A549 (cell line): ENCODE measurements at places on chromosomes 7 and 10.
A peak's percentile ranks its signal among the peaks of the same experiment; 100 is the strongest.

- DNase-seq = peak; percentile 47
Measured at GRCh38 chr10:92839191-92840085, 8.9 kb upstream of the EXOC6 start.

- no peak for DNase-seq
Measured at GRCh38 chr10:126948355-126949160, 43.3 kb downstream of the DOCK1 start.

DNA sequence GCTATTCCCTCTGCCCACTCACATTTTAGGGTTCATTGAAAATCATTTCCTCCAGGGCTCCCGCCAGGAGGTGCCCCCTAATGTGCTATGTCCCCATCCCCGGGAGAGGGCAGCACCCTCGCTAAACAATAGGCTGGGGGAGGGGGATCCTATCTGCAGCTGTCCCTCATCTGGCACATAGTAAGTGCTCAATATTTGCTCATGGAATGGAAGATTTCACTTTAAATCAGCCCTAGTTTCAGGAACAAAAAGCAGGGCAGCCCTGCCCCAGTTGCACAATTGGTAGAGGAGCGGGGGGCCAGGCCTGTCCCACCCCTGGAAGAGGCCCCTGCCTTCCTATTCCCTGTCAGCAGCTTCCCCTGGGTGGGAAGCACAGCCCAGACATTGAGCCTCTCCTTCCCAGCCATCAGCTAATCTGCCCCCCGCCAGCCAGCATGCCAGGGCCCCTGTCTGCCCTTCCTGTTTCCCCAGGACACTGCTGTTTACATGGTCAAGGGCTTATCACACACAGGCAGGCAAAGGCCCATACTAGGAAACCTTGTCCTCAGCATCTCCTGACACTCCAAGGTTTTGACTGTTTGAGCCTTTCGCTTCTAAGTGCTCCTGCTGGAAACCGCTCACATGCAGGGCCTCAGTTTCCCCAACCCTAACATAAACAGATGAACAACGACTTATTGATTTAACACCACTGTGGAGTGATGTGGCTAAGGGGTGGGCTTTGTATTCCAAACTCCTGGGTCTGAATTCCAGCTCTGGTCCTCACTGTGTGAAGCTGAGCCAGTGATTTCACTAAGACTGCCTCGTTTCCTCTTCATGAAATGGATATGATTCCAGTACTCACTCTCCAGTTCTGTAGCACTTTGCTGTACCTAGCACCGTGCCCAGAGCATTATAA, 130.7 kb upstream of the ZMIZ1 start:
- peak; percentile 47 for DNase-seq

- DNase-seq = no peak
Measured at GRCh38 chr7:5217851-5218331, 27.9 kb downstream of the WIPI2 start.

DNA sequence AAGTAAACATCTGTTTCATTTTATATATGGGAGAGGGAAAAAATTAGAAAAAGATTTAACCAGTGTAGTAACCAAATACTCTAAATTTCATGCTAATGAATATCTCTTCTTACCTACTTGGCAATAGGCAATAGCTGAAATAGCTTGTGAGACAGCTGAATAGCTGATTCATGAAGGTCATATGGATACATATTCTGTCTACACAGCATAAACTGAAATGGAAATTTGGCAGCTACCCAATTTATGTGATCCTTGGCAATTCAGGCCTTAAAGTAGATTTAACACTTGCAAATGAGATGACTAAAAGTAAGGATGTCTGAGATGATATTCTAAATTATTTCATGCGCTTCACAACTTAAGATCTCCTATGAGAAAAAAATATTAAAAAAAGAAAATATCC, 261.2 kb upstream of the SEMA3A start:
- DNase-seq = no peak

DNA sequence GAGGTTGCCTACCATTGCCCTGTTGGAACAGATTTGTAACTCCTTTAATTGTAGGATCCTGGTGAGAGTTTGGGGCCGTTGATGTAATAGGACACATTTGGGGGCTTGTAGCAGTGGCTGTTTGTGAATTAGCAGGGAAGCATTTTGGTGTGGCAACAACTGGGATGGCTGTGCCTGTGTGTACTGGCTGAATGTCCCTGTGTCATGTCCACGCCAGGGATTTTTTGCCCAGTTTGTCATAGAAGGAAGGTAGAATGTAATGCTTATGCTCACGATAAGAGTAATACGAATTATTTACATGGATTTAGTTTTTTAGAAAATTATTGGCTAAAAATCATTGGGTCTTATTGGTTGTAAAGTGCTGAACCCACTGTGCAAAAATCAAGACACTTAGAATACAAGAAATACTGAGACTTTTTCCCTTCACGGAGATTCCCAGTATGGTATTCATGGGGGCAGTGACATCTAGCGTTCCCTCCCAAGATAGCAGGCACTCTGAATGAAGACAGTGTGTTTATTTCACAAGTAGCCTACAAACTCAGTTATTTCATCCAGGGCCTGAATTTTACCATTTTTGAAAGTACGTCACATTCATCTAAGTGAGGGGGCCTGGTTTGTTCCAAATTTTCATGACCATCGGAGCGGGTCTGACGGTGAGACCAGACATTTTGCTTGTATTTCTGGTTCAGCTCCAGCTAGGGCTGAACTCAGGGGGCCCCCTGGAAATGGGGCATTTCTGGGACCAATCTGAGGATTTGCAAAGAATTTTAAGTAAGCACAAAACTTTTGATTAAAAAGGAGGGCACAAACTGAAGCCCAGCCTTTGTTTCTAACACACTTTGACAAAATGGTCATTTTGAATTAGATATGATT, 74.7 kb downstream of the CACNB2 start:
- peak; percentile 51 for DNase-seq

GRCh38 chr10:85446827-85447226, 919.8 kb downstream of the GRID1 start:
- no peak for DNase-seq

GRCh38 chr7:130959743-130960207, 225.8 kb upstream of the KLF14 start:
- DNase-seq = peak; percentile 87

GRCh38 chr10:72682638-72683037, 9.3 kb upstream of the MCU start:
- no peak for DNase-seq

DNA sequence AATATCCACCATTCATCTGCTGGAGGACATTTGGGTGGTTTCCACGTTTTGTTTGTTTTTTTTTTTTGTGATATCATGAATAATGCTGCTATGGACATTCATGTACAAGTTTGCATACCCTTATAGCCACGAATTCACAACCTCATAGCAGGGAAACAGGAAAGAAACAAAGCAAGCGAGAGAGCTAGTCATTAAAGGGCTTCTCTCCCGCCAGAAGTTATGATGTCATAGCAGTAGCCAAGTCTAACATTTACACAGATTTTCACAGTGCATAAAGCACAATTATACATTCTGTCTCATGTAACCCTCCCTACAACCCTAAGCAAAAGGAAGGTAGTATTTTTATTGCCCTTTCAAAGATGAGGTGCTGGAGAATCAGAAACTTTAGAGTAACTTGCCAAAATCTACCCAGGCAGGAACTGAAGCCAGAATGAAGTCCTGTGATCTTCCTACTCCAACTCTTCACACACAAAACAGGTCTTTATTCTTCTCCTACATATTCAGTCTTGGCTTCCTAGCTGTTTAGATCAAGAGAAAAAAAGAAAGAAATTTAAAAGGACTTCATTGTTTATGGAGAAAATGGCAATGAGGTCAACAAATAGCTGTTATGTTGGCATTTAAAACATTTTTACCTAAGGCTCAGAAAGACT, 33.9 kb upstream of the GPAM start:
- no peak for DNase-seq

- DNase-seq = no peak
Measured at GRCh38 chr7:48307041-48307714, 135.9 kb downstream of the ABCA13 start.

- DNase-seq = peak; percentile 75
Measured at GRCh38 chr10:8618834-8619233, 564.3 kb downstream of the GATA3 start.

DNA sequence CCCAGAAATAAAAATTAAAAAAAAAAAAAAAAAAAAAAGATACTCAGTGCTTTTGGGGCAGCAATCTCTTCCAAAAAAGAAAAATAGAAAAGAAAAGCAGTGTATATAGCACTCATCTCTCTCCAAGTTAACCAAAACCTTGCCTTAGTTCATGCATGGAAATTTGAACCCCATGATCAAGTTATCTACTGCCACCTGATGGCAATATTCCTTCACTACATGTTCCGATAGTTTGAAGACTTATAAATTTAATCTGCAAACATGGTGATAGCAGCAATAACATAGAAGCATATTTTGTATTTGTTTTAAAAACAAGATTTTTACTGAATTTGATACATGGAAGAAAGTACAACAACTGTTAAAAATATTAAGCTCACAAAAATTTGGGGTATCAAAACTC, 48.6 kb upstream of the SLIT1 start:
- DNase-seq = peak; percentile 13

- no peak for DNase-seq
Measured at GRCh38 chr10:129690248-129691070, 223.4 kb downstream of the MGMT start.

GRCh38 chr10:126407831-126408230, 19.6 kb upstream of the ADAM12 start:
- DNase-seq = no peak

- DNase-seq = no peak
Measured at GRCh38 chr10:102778781-102779180, 35.0 kb downstream of the WBP1L start.

- peak; percentile 61 for DNase-seq
Measured at GRCh38 chr10:34286136-34286739, 528.9 kb downstream of the PARD3 start.

- DNase-seq = no peak
Measured at GRCh38 chr10:93826355-93826754, 67.4 kb upstream of the SLC35G1 start.

DNA sequence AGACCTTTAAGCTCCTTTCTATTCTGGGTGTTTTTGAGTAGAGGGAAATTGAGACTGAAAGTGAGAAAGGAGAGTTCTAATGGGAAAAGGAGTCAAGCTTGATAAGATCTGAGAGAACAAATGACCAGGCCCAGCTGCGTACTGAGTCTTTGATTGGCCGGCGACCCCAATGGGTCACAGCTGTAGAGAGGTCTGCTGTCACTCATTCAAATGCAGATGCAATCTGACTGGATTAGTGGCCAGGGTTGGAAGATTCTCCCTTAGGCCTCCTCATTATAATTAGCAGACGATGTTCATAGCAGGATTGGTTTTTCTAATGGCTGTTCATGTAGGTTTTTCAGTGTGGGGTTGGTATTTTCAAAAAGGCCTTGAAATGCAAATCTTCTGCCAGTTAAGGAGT, 127.2 kb upstream of the SLC25A13 start:
- DNase-seq = no peak

- DNase-seq = no peak
Measured at GRCh38 chr7:1703441-1703840, 33.4 kb downstream of the ELFN1 start.

- DNase-seq = no peak
Measured at GRCh38 chr7:143455942-143456341, 12.7 kb downstream of the TAS2R60 start.

DNA sequence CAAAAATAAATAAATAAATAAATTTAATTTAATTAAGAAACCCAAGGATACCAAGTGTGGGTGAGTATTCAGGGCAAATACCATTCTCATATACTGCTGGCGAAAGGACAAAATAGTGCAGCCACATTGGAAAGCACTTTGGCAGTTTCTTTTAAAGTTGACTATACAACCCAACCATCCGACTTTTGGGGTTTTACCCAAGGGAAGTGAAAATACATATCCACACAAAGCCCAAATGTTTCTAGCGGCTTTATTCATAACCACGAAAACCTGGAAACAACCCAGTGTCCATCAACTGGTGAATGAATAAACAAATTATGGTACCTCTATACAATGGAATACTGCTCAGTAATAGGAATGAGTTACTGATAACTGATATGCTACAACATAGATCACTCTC, 36.2 kb upstream of the OGDHL start:
- no peak for DNase-seq

DNA sequence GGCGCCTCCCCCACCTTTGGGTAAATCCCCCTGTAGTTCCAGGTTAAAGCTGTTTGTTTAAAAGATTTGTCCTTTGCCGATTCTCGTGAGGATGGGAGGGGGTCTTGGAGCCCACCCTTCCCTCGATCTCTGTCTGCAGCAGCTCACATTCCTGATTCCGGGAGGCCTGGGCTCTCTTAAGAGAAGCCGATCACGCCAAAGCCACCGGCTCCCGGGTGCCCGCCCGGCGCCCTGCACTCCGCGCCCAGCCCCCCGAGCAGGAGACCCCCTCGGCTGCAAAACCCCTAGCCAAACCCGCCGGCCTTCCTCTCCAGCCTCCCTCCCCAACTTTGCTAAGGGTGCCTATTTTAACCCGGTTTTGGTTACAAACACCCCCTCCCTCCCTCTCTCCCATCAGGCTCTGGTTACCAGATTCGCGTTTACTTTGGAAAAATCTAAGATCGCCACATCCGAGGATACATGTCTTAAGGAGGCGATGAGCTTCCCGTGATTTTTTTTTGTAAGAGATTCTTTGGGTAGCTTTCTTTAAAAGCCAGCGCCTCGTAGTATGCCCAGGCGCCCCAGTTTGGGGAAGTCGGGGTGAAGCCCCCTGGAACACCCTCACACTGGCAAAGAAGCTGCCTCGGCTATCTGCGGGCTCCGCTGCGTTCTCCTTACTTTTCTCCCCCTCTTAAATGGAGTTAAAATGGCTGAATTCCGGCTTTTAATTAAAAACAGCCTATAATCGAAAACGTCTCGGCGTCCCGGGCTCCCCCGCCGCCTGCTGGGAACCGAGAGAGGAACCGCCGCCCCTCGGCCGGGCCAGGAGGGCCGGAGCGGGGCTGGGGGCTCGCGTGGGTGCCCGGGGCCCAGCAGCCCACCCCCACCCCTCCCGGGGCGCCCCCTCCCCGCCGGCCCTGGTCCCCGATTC, 983 bp downstream of the TNRC18 start:
- peak; percentile 41 for DNase-seq

GRCh38 chr10:29895456-29895855, 163.9 kb downstream of the JCAD start:
- DNase-seq = no peak

GRCh38 chr10:21039721-21040120, 142.6 kb upstream of the NEBL start:
- no peak for DNase-seq
